ENCODE measurements at places on chromosomes 16 and 17. TPM values are rescaled to one million over a fixed set of nuclear protein-coding genes. Genes with fewer than 3 reads are reported as not detected.
A peak's percentile ranks its signal among the peaks of the same experiment; 100 is the strongest.

PRSS33 gene
- not detected for polyA plus RNA-seq

TMED6 gene
- not detected for polyA plus RNA-seq

FNDC8 gene
- polyA plus RNA-seq: not detected

TPSG1 gene
- polyA plus RNA-seq: not detected

TSNAXIP1 gene
- 1.0 TPM for polyA plus RNA-seq

KRT222 gene
- not detected for polyA plus RNA-seq

KATNIP gene
- 15.6 TPM for polyA plus RNA-seq

CDK5RAP3 gene
- 139 TPM for polyA plus RNA-seq

RCVRN gene
- not detected for polyA plus RNA-seq

RAB11FIP3 gene
- 19.3 TPM for polyA plus RNA-seq

SCNN1G gene
- polyA plus RNA-seq: not detected

SPATA32 gene
- polyA plus RNA-seq: not detected

GRAPL gene
- polyA plus RNA-seq: 20.7 TPM

NHLRC4 gene
- 0.96 TPM for polyA plus RNA-seq

DNA sequence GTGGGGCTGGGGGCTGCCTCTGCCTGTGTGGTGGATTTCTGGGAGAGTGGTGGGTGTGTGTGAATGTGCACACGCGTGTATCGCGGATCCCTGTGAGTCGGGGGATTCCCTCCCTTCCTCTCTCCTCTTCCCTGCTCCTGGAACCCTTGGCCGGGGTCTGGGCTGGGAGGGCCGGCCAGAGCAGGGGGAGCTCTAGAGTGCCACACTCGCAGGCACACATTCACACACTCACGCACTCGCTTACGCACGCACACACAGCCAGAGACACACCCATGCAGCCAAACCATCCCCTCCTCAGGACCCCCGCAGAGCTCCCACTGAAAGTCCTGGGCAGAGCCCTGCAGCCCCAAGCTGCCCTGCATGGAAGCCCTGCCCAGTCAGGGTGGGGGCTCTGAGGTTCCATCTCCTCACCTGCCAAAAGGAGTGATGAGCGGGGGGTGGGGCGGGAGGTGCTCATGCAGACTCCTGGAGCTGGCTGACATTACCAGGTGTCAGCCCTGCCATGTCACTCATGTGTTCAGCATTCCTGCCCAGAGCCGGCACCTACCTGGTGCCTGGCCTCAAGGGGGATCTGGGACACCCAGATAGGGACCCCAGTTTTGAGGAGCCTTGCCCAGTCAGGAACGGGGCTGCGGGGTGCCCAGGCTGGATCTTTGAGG lies 1.9 kb downstream of the NECAB2 start:
- DNase-seq: no peak

DNA sequence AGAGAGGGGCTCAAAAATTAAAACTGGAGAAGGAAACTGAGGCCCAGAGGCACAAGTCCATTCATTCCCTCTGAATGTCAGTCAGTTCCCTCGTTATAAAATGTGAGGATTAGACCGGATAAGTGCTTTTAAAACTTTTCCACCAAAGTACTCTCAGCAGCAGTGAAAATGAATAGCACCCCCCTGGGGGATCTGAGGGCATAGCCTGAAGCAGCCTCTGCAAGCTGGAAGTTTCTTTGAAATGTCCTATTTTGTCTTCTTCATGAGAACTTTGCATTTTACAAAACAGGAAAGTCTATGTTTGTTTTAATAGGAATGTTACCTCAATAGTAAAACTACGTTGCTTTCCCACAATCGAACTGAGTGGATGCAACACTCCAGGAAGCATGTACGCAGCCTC lies 273.0 kb downstream of the CEP112 start:
- DNase-seq: no peak

GRCh38 chr16:30535777-30536190 lies 1.1 kb upstream of the ZNF747 start:
- DNase-seq: peak; percentile 69

GRCh38 chr16:46772463-46772862 lies 24.3 kb upstream of the MYLK3 start:
- no peak for DNase-seq

- DNase-seq: peak; percentile 58
These were observed 209.4 kb downstream of the KATNIP start for GRCh38 chr16:27759301-27759871.

DNA sequence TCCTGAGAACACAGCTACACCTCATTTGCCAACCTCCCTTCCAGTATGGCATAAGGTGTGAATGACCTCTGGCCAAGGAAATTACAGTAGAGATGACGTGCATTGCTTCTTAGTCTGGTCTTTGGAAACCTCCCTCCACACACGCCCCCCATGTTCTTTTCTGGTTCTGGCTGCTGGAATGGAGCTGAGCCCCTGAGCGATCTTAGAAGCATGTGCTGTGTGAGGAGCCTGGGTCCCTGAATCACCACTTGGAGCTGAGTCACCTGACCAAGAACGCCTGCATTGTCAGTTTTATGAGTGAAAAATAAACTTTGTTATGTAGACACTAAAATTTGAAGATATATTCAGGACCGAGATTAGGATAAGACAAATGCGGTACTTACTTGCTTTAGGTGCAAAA lies 51.4 kb downstream of the HS3ST3A1 start:
- DNase-seq: no peak

DNA sequence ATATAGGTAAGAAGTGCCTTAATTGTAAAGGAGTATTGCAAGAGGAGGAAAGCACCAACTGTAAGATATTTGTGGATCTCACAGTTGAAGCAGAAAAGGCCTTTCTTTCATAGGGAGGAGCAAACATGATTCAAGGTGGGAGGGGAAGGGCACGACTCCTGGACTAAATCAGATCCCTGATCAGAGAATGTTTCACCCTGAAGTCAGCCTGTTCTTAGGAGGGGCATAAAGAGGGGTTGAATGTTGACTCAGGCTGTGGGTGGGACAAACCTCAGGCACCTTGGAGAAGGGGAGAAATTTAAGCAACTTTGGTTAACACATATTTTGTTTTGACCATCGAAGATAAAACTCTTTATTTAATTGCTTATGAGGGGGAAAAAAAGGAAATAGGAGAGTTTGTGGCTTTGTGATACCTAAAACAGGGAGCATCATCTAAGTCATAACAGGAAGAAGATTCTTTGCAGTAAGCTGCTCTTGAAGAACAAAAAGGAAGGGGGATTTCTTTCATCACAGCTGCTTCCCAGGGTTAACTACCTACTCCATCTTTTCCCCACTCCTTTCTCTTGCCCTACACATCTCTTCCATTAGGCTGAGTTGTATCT lies 158.6 kb upstream of the ZNF267 start:
- no peak for DNase-seq

DNA sequence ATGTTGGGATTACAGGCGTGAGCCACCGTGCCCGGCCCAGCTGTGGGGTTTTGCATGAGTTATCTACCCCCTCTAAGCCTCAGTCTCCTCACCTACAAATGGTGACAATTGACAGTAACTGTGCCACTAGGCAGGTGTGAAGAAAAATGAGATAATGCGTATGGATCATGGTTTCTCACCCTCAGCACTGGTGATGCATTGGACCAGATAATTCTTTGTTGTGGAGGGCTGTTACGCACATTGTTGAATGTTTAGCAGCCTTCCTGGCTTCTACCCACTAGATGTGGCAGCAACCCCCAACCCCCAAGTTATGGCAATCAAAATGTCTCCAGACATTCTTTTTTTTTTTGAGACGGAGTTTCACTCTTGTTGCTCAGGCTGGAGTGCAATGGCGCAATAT lies 9.0 kb upstream of the HAPSTR1 start:
- no peak for DNase-seq

DNA sequence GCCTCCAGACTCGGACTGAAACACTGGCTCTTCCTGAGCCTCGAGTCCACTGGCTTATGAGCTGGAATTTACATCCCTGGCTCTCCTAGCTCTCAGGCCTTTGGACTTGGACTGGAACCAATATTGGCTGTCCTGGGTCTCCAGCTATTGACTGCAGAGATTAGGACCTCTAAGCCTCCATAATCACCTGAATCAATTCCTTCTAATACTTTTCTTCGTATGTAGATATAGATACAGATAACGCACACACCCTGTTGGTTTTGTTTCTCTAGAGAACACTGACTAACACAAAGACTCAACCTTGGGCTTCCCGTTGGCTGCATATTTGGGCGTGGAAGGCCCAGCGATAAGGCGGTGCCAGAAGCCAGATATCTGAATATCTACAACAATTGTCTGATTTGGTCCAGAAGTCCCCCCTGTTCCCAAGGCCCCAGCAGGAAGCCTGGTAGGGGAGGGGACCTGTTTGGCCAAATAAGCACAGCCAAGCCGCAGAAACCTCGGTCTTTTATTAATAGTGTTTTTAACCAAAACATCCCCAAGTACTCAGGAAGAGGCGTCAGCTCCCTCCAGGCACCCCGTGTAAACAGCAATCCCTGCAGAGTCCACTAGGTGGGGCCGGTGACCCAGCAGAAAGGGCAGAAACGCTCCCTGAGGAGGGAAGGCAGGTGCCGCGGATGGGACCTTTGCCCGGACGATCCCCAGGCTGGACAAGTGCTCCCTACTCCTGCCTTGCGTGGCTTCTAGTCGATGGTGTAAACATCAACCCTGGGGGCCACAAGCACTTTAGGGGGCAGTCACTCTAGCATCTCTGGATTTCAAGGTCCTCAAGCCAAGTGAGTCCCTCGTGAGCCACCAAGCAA lies 57.0 kb downstream of the ABR start:
- peak; percentile 89 for DNase-seq

DNA sequence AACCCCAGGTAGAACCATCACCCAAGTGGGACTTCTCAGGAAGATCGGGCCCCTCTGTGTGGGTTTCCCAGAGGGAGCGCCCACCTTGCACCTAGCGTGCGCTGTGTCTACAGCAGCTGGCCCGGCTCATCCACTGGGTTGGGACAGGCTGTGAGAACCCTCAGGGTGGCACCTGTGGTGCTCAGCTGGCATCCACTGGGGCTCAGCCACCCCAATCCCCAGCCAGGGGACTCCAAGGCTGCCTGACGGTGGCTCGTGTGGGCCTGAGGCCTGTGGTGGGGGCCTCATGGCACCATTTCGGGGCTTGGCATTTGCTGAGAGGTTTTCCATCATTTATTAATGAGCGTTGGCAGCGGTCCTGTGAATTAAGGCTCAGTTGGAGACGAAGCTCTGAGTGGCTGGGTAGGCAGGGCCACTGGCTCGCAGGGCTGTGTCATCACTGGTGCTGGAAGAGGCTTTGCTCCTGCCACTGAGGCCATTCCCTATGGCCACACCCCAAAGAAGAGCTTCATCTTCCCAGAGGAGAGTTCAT lies 28.5 kb downstream of the CACNG4 start:
- DNase-seq: no peak

- no peak for DNase-seq
These were observed 221.6 kb upstream of the CHMP6 start for GRCh38 chr17:80769936-80770625.

- no peak for DNase-seq
These were observed 16.5 kb downstream of the PHKB start for GRCh38 chr16:47477679-47478078.

DNA sequence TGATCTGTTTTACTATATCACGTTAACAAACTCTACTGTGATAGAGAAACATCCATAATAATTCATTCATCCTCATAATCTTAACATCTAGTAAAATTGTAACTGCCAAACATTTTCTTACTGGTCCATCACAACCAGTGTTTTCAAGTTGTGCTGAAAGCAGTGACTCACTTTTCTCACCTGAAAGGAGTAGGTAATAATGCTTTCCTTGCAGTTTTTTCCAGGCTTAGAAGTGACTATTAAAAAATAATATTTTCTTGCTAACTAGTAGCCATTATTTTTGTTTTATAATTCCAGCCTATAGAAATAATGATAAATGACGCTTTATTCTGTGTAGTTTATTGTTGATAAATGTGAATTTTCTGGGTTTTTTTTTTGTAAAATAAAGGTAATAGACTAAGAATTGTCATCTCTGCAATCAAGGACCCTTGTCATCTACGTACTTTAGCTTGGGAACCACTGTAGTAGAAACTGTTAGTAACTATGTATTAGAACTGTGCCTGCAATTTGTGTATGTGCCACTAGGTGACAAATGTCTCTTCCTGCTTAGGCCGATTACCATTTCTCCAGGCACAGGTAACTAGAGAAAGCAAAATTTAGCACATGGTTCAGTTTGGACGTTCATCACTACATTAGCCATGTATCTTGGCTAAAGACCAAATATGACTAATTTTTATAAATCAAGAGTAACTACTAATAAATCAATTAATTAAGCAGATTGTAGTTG lies 409.4 kb upstream of the ERCC4 start:
- DNase-seq: no peak

DNA sequence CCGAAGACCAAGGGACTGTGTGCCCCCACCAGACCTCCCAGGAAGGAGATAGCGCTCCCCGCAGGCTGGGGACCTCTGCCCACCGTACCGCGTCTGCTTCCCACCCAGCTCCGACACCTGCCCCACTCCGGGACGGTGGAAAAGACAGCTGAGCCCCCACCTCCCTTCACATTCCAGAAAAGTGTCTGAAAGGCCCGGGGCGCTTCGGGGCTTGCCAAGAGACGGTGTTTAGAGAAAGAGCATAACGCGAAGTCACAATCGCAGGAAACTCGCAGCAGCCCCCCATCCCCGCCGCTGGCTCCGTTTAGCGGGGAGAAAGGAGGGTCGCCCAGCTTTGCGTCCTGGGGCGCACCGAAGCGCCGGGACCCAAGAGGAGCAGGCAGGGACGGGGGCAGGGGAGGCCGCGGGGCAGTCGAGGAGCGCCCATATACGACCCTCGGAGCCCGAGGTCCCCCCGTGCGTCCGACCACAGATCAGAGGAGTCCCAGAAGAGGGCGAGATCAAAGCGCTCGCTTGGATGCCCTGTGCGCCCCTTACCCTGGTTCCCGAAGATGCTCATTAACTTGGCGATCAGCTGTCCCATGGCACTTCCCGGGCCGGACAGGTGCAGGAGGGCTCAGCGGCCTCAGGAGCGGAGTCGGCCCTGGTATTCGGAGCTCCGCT lies 652 bp downstream of the ARL5C start:
- no peak for DNase-seq

DNA sequence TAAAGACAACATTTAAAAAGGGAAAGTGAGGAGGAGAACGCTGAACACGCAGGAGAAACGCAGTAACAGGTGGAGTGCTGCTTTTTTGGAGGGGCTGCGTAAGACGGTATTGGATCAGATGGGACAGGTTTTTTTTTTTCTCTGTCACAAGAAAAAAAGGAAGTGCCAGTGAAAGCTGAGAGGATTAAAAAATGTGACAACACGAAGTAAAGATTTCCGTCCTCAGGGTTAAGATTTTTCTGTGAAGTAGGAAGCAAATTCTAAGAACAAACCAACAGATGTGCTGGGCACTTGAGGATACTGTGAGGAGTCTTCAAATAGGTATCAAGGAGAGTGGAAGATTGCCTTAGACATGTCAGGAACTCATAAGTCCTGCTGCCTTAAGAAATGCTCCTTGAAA lies 5.8 kb upstream of the ABCA9 start:
- DNase-seq: no peak

DNA sequence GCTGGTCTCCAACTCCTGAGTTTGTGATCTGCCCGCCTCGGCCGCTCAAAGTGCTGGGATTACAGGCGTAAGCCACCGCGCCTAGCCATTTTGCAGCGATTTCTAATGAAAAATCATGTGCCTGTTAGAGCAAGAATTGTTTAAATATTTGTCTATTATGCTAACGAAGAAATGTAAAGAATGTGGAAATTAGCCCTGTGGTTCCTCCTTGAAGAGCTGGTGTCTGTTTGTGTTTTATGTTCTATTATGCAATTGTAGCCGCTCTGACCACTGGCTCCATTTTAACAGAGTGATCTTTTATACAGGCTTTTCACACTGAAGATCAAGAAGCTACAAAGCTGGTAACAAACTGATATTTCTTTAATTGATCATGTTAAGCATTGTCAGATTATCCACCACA lies 217.3 kb downstream of the USP22 start:
- DNase-seq: no peak

Data from endothelial cell of umbilical vein (primary cell).